ENCODE measurements at places on chromosomes 6 and 20. TPM values are rescaled to one million over a fixed set of nuclear protein-coding genes. Genes with fewer than 3 reads are reported as not detected.

DNA sequence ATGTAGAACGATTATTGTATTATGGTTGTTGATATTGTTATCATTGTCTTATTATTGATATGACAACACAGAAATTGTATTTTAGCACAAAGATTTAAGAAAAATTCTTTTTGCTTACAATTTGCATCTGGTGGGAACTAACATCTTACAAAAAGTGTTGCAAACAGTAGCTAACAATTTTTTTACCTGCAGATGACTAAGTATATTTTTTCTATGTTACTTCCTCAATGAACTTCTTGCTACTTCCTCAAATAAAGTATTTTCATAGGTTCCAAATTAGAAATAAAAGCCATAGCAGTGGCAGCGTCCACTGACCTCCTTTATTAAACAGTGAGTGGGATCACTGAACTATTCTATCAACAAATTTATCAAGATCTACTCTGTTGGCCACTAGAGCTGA lies 847.0 kb downstream of the PHF3 start:
- DNase-seq, result no peak
- H3K27me3 ChIP-seq, result no peaks in the 10 kb centered on the region
- no peaks in the 10 kb centered on the region for H3K4me1 ChIP-seq
- H3K36me3 ChIP-seq, result no peaks in the 10 kb centered on the region

- H3K27me3 ChIP-seq, result no peaks in the 10 kb centered on the region
- no peak overlapping the region for H3K27ac ChIP-seq
- peaks cover 16% of the 10 kb centered on the region for H3K36me3 ChIP-seq
- no peak overlapping the region for H3K4me3 ChIP-seq
- no peaks in the 10 kb centered on the region for H3K4me1 ChIP-seq
These were observed 14.4 kb downstream of the ARMC2 start for GRCh38 chr6:108862479-108863191.

- H3K4me1 ChIP-seq, result peaks cover 15% of the 10 kb centered on the region
- H3K4me3 ChIP-seq, result no peak overlapping the region
- no peaks in the 10 kb centered on the region for H3K36me3 ChIP-seq
- no peaks in the 10 kb centered on the region for H3K27me3 ChIP-seq
- no peak for DNase-seq
These were observed 234.0 kb upstream of the MARCKS start for GRCh38 chr6:113623129-113623528.

DEFB125 gene
- total RNA-seq, result not detected

GRCh38 chr6:168095171-168095691 lies 16.2 kb upstream of the FRMD1 start:
- H3K4me3 ChIP-seq, result no peak overlapping the region
- peaks cover 5% of the 10 kb centered on the region for H3K4me1 ChIP-seq
- DNase-seq, result no peak
- no peaks in the 10 kb centered on the region for H3K27me3 ChIP-seq

DNA sequence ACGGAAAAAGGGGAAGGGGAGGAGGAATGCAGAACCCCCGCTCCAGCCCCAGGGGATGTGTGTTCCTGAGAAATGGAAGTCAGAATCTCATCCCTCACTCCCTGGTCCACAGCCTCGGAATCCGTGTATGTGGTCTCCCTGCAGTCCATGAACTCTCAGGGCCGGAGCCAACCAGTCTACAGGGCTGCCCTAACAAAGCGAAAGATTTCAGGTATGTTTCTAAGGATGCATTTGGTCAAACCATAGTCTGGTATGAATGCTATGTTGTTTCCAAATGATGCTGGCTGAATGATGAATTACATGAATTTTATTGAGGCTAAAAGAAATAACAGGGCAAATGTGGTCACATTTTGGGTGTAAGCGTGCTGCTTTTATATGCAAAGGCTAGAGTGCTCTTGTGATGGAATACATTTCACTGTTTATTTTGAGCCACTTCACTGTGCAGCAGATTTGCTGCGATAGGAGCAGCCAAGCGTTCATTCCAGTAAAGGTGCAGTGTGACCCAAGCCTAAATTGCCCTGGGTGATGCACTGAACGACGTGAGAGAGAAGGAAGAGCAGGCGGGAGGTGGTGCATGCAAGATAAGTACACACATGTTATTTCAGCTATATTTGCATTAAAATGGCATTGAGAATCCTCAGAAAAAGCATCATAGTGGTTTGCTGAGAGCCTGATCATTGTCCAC lies 52.4 kb downstream of the FNDC1 start:
- no peak overlapping the region for H3K27ac ChIP-seq
- no peak overlapping the region for H3K4me3 ChIP-seq
- peaks cover 10% of the 10 kb centered on the region for H3K4me1 ChIP-seq
- H3K27me3 ChIP-seq, result peaks cover 31% of the 10 kb centered on the region
- DNase-seq, result no peak
- H3K36me3 ChIP-seq, result no peaks in the 10 kb centered on the region

Measured in neural crest cell (in vitro differentiated cells).